ENCODE measurements at places on chromosomes 3 and 15.

- DNase-seq: peak; percentile 24
Observed at GRCh38 chr15:69729167-69729748, 276.6 kb downstream of the RPLP1 start.

GRCh38 chr15:49989498-49989897, 129.5 kb downstream of the ATP8B4 start:
- no peak for DNase-seq

- DNase-seq: peak; percentile 67
Observed at GRCh38 chr3:13301286-13301987, 118.7 kb downstream of the NUP210 start.

GRCh38 chr3:149273096-149273751, 51.6 kb upstream of the CP start:
- DNase-seq: peak; percentile 83

- no peak for DNase-seq
Observed at GRCh38 chr3:49716691-49717210, 2.7 kb downstream of the AMIGO3 start.

- DNase-seq: no peak
Observed at GRCh38 chr15:76982756-76983155, 12.2 kb upstream of the PSTPIP1 start.

GRCh38 chr3:62325896-62326295, 47.5 kb downstream of the FEZF2 start:
- no peak for DNase-seq

- no peak for DNase-seq
Observed at GRCh38 chr3:63977893-63978292, 45.4 kb downstream of the PSMD6 start.

DNA sequence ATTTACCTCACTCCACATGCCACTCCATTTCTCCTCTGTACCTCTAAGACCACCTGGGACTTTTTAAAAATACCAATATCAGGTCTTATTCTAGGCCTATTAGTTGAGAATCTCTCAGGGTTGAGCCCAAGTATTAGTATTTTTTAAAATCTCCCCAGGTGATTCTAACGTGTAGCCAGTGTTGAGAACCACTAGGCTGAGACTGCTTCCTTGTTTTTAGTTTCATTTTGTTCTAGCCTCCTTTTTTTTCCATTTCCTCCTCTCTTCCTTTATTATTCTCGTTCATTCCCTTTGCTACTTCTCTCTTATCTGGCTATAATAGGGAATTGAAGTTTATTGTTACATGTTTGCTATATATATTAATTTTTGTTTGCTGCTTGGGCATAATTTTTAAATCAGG, 217.8 kb upstream of the CD96 start:
- no peak for DNase-seq

GRCh38 chr3:170420307-170420821, 1.7 kb downstream of the CLDN11 start:
- DNase-seq: no peak

DNA sequence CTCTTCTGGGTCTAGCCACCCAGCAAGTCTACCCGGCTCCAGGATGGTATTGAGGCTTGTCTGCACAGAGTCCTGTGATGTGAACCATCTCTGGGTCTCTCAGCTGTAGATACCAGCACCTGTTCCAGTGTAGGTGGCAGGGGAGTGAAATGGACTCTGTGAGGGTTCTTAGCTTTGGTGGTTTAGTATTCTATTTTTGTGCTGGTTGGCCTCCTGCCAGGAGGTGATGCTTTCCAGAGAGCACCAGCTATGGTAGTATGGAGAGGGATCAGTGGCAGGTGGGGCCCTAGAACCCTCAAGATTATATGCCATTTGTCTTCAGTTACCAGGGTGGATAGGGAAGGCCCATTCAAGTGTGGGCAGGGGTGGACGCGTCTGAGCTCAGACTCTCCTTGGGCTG, 283.4 kb upstream of the LYSMD4 start:
- no peak for DNase-seq

GRCh38 chr3:158659454-158660237, 12.8 kb downstream of the LXN start:
- DNase-seq: peak; percentile 71
